ENCODE measurements at places on chromosomes 3 and 15. TPM values are rescaled to one million over a fixed set of nuclear protein-coding genes. Genes with fewer than 3 reads are reported as not detected.

The PDCD10 gene
- 121 TPM for total RNA-seq

The PTH1R gene
- total RNA-seq = not detected

DNA sequence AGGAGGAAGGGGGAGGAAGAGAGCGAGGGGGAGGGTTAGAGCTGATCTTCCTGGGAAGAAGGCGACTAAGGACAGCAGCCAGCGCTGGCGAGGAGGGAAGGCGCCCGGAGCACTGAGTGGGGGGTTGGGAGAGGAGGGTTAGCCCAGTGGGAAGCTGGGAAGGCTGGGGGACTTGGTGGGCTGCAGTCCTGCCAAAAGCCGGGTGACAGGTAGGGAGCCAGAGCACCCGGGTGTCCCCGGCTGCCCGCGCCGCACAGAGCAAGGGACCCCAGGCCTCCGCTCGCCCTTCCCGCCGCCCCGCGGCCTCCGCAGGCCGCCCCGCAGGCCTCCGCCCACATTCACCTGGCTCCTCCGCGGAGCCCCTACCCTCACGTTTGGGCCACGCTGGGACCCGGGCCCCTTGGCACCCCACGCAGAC lies 448 bp downstream of the SLC12A8 start:
- no peak for DNase-seq

- no peak for DNase-seq
These were observed 31.9 kb downstream of the UBE2E1 start for GRCh38 chr3:23837691-23838090.

- no peak for DNase-seq
These were observed 38.7 kb upstream of the DNAAF4 start for GRCh38 chr15:55546718-55547117.

- no peak for DNase-seq
These were observed 29.1 kb upstream of the RARRES1 start for GRCh38 chr3:158761350-158761749.

- DNase-seq = no peak
These were observed 107.7 kb downstream of the ETFA start for GRCh38 chr15:76203346-76204108.

DNA sequence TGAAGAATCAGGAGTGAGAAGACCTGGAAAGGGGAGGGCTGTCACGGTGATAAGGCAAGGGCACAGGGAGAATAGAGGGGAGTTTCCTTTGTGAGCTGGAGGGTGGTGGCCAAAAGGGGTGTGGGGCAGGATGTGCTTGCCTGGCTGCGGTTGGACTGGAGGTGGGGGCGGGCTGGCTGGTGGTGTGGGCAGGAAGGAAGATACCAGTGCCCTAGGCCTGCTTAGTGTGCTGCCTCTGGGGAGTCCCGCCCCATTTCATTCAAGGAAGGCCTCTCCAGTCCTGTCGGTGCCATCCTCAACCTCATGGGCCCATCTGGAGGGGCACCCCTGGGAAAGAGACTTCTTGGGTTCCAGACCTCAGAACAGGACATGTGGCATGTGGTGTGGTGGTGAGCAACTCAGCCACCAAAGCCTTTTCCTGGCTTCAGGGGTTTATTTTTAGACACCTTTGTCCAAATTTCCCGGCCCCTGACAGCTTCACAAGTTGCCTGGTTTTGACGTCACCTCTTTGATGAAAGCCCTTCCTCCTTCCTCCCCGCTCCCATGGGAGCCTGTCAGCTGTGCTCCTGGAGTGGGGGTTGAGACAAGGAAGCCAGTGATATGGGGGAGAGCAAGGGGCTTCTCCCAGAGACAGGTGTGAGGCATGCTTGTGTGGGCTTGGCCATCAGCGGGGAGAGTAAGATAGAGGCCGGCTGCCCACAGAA lies 15.6 kb downstream of the TEX264 start:
- DNase-seq = peak; percentile 54

GRCh38 chr3:184524981-184525336 lies 36.6 kb upstream of the EPHB3 start:
- no peak for DNase-seq

DNA sequence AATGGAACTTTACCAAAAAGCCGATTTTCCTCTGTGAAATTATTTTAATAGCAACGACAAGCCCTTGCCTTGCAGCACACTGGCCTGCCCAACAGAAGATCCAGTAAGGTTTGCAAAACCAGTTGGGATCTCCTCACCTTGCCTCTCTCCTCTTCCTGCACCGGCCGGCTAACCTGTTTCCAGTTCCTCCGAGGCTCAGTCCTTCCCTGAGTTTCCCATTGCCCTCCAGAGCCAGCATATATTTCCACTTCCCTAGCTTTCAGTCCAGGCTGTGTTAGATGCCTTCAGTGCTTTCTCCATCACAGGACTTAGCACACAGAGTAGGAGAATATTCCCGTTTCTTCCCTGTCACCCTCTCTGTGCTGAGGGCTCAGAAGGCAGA lies 60.3 kb downstream of the NOX5 start:
- no peak for DNase-seq

- DNase-seq = no peak
These were observed 27.0 kb downstream of the TM4SF4 start for GRCh38 chr3:149501524-149501923.

GRCh38 chr15:38440353-38441129 lies 13.4 kb upstream of the FAM98B start:
- peak; percentile 74 for DNase-seq
